Activated CD4-positive, alpha-beta T cell treated with anti-CD3 and anti-CD28 coated beads, Interleukin-2, amount 50 U/mL, for 16 hours (primary cell): ENCODE measurements at places on chromosomes 2 and 18.

DNA sequence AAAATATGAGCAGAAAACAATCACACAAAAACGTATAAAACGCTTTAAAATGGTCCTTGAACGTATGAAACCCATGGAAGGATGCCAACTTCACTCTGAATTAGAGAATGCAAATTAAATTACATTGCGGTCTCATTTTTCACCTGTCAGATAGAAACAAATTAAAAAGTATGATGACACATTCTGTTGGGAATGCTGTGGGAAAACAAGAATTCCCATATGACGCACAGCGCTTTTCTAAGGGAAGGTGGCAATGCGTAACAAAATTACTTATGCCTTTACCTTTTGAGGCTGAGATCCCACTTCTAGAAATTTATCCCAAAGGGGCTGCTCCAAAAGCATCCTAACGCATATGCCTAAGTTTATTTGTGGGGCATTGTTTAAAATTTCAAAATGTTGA lies 3.8 kb upstream of the RPS7 start:
- DNase-seq, result no peak

DNA sequence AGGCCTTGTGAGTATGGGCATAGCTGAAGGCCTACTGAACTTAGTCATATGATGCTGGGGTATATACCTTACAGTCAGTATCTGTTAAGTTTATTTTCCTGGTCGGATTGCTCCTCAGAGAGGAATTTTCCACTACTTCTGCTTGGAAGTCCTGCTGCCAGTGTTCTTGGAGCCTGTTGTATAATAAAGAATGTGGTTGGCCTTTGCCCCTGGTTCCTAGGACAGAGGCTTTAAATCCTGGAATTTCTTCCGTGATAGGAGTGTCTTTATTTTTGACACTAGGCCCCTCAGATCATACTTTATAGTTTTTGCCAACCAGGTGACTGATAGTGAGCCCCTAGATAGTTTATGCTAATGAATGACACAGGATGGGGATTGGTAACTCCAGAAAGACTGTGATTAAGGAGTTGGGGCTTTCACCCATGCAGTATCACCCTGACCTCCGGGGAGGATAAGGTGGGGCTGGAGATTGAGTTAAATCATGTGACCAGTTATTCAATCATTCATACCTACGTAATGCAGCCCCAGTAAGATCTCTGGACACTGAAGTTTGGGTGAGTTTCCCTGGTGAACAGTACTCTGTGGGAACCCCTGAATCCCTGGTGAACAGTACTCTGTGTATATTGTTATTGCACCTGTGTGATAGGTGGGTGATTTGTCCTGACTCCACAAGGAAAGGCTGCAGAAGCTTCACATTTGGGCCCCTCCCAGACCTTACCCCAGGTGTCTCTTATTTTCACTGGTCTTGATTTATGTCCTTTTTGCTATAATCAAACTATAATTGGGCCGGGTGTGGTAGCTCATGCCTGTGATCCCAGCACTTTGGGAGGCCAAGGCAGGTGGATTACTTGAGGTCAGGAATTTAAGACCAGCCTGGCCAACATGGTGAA lies 56.9 kb downstream of the COMMD1 start:
- no peak for DNase-seq

DNA sequence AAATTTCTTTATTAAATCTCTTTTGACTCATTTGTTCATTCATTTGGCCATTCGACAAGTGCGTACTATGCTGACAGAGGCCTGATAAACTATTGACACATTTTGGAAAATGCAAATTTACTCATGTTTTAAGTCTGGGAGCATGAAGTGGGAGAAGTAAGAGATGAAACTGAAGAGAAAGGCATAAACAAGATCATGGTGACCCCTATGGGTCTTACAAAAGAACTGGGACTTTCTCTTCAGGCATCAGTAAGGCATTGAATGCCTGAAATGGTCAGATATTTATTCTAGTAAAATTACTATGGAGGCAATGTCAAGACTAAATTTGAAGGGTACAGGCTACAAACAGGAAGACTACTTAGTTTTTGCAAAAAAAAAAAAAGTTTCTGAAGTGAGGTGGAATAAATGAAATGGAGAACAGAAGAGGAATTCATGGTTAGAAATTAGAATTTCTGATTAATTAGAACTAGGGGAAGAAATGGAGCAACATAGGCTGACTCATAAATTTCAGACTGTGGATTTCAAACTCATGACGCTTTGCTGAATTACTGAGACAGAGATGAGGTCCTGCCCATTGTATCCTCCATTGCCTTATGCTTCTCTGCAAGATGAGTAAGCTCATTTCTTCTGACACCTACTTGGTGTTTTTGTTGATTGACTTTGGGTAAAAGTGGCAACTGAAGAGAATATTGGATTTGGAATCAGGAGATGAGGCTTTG lies 32.7 kb downstream of the VSNL1 start:
- no peak for DNase-seq

DNA sequence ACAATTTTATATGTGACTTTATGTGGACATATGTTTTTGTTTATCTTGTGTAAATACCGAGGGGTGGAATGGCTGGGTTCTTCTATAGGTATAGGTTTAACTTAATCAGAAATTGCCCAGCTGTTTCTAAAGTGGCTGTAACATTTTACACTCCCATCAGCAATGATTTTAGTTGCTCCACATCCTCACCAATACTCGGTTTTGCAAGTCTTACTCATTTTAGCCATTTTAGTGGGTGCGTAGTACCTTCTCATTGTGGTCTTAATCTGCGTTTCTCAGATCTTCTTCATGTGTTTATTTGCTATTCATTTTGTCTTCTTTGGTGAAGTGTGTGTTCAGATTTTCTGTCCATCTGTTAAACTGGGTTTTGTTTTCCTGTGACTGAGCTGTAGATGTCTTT lies 95.4 kb upstream of the BCL2L11 start:
- peak; percentile 32 for DNase-seq

GRCh38 chr2:42931818-42932195 lies 139.4 kb upstream of the HAAO start:
- no peak for DNase-seq

DNA sequence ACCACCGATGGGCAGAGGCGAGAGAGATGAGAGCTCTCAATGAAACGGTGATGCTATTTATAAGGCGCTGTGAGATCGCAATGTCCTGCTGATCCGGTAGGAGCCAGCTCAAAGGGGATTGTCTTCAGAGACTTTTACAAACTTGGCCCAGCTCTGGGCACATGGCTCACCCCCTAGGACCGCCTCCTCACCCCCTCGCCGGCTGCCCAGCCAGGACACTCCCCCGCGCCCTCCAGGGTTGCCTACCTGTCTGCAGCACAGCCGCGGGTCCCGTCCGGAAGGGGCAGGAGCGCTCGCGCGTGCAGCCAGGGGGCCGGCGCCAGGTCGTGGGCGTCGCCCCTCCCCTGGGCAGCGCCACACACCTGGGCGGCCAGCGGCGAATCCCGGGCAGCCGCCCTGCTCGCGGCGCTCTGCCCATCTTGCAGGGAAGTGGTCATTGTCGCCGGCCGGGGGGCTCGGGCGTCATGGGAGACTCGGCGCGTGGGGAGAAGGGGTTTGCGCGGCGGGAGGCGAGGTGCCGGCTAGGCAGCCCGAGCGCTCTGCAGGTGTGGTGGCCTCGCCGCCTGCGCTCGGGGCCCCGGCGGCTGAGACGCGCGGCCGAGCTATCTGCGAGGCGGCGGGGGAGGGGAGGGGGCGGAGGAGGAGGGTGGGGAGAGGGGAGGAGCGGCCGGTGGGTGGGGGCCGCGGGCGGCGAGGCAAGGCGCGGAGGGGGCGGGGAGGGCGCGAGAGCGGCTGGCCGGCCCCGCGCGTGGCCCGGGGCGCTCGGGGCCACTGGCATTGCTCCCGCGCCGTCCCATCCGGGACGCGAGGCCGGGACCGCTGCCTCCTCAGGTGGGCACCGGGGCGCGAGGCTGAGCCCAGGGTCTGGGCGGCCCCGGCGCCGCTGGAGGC lies at the start of gene GRB14:
Gene GRB14, minus strand, starts transcription at position 610 of the 891 bp plus-strand sequence. Its CDS starts 173 bp downstream, at position 437.
- no peak for DNase-seq
